ENCODE measurements at places on chromosomes 3 and 15.
A peak's percentile ranks its signal among the peaks of the same experiment; 100 is the strongest.

DNA sequence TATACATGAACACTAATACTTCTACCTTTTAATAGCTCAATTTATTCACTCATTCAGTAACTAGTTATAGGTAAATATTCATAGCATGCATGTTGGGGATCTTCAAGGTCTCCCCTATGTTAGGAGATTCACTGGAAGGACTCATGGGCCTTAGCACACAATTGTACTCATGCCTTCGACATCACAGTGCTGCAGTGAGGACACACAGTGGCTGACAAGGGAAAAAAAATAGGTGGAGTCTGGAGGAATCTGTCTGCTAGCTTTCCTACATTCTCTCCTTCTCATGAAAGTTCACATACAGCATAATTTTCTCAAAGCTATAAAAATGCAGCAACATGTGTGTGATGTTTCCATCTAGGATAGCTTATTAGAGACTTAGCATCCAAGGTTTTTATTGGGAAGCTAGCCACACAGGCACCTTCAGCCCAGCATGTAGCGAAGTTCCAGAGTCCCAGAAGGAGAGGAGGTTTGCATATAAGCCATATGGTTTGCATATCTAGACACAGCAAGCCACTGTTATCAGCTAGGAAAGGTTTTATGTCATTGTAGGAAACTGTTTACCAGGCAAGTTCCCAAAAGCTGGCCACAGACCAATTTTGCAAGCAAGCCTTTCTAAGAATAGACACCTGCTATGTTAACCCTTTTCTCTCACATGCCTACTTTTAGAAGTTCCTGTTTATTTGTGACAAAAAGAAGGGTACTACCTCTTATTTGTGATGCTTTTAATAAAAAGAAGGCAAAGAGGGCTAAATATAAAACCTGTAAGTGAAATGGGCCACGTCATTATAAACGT is 46.4 kb downstream of the MORC1 start:
- no peak for DNase-seq

DNA sequence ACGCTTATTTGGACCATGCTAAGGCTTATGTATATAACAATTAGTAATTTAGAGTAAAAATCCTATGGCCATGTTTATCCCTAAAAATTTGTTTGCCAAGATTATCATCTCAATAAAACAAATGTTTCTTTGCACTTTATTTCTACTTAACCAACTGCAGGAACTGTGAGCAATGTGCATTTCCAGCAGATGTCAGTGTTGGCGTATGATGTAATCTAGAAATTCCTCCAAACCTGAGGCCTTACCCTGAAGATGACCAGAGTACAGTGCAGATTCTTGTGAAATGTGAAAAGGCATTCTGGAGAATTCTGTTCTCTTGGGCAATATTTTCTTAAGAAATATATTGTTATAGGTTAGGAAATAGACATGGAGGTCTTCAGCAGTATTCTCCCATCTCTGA is 205.9 kb downstream of the MBNL1 start:
- peak; percentile 35 for DNase-seq

- DNase-seq, result no peak
Measured at GRCh38 chr3:151460774-151461450, at the start of gene IGSF10. IGSF10 (minus strand) TSS chr3:151461061; CDS start chr3:151458709, 2,352 bp downstream.

- DNase-seq, result no peak
Measured at GRCh38 chr3:175580318-175580717, 721.2 kb downstream of the NAALADL2 start.
